ENCODE measurements at places on chromosomes 4 and X.

- DNase-seq = no peak
Measured at GRCh38 chrX:85391185-85391877, 11.9 kb upstream of the POF1B start.

GRCh38 chrX:153947009-153947769, 2.7 kb upstream of the RENBP start:
- peak; percentile 87 for DNase-seq

DNA sequence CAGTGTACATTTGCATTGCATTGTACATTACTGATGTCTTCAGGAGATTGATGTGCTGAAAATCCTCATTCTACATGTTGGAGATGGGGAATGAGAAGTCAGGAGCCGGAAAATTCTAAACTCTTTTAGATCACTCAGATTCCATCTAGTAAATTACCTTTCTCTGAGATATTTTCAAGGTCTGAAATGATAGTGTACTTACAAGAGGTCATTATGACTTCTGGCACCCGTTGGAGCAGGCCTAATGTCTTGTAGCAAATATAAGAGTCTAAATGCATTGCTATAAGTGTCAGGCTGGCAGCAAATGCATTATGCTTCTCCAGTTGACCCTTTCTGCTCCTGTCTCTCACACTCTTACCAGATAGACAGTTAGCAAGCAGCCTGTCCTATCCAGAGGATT, 692.8 kb downstream of the GRID2 start:
- no peak for DNase-seq

DNA sequence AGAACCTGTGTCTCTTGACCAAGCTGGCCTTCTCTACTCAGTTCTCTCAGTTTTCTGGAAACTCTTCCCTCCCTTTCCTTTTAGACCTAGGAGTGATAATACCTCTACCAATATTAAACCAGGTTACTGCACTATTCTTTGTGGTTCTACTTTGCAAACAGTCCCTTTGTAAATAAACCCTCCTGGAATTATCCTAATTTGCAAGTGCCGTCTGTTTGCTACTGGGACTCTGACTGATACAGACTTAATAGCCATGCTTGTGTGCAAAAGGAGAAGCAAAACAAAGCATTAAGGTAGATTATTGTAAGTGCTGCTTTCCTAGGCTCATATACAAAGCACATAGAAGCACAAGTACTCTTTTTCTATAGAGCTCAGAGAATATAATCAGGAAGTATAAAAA, 507.0 kb downstream of the INPP4B start:
- no peak for DNase-seq

DNA sequence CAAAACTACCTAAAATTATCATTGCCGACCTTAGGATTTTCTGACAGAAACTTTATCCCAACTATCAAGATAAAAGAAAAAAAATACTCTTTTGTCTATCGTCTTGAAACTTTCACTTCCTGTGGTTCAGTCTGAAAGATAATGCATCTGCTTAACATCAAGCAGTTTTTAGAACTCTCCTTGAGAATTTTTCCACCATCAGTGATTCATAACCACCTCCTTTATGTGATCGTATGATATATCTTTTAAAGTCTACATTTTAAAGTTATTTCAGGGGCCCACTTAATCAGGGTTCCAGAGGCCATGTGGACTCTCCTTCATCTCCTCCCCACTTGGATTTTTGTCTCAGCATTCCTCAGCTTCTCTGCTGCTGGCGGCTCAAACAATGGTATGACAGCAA, 272.8 kb upstream of the TENM3 start:
- no peak for DNase-seq

- DNase-seq = no peak
Measured at GRCh38 chr4:95267081-95267480, 281.7 kb downstream of the UNC5C start.

DNA sequence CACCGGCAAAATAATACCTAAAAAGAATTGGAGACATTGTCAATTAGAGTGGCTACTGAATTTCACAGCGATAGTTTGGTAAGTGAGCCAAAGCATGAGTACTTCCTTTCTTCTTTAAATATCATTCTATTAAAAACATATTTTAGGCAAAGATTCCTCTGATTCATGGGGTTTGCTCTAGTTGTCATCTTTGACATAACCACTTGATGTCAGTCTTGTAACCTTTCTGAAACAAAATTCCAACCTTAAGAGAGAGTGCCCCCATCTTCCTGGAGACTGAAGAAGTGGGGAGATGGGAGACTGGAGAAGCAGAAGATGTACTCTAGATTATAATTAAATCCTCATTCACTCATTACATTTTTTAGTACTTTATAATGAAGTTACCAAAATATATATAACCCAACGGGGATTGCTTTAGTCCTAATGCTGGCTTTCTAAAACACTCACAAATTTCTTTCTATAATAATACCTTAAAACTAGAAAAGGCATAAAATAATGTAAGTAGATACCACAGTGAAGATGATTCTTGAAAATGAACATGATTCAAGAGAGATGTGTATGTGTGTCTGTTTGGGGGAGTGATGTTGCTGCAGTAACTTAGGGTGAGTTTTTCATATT, 96.4 kb downstream of the EMCN start:
- no peak for DNase-seq

DNA sequence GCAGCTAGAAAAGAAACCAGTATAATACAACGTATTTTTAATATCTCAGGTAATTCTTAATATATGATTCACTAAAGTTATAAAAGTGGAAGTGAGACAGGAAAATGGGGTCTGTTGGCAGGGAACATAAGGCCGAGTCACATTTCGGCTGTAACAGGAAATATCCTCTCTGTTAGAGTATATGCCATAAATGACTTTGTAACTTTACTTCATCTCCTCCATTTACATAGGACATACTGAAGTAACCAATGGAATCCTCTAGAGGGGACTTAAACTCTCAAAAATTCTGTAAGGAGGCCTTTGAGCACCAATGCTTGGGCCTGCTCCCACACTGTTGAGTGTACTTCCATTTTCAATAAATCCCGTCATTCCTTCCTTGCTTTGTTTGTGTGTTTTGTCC, 71.3 kb downstream of the ANKRD17 start:
- DNase-seq = no peak

GRCh38 chr4:177403746-177404145, 38.5 kb downstream of the AGA start:
- DNase-seq = no peak

- DNase-seq = no peak
Measured at GRCh38 chr4:151114986-151115385, 15.6 kb downstream of the RPS3A start.

- no peak for DNase-seq
Measured at GRCh38 chrX:1400049-1400448, 8.1 kb upstream of the SLC25A6 start.

DNA sequence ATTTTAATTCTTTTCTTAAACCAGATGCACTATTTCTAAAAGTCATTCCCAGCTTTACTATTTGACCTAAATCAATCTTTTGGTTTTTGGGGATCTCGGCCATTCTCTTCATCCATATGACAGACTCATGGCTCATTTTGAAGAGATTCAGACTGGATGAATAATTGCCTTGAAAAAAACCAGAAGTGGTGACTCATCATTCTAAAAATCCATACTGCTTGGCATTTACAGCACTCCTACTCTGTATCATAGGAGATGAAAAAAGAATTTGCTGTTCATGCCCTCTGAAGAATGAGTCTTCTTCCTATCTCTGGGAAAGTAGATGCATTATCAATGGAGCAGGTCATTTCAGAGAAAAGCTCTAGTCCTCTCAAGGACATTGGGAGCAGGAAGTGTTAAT, 220.5 kb upstream of the RPS6KA3 start:
- DNase-seq = no peak

GRCh38 chrX:105495376-105495775, 274.9 kb upstream of the TEX13A start:
- no peak for DNase-seq

DNA sequence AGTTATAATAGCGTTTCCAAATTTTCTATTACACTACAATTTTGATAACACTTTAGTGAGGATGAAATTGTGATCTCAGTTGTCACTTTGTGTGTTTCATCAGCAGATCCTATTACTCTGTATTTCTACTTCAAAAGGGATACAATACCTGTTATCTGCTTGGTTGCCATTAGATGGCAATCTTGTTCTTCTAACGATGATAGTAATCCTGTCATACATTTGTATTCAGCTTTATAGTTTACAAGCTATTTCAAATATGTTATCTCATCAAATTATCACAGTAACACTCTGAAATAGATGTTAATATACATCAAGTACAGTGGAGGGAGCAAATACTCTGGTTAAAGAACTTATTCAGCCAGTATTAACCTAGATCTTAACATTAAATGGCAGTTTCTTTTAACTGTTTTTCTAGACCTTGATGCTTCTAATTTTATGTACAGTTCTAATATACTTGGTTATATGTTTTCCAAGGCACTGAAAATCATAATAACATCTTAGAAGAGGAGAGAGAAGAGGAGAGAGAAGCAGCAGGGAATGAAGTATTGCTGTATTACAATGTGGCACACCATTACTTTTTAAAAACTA, 292.0 kb downstream of the CCSER1 start:
- DNase-seq = no peak

- no peak for DNase-seq
Measured at GRCh38 chr4:13268165-13268564, 216.0 kb downstream of the RAB28 start.

DNA sequence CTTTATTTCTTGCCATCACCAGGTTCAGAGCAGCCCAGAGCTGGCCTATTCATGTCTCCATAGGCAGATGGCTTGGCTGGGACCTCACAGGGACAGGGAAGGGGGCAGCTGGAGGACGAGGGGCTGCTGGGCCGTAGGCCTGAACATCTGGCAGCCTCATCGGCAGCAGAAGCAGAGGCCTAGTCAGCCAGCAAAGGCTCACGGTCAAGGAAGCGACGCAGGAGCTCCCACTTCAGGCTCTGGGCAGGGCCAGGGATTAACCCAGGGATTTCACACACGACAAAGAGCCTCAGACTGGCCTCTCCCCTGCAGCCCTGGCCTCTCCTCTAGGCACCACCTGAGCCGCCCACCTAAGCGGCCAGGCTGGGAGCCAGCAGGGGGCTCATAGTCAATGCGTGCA, 46.0 kb upstream of the MAN2B2 start:
- no peak for DNase-seq

GRCh38 chrX:38313190-38313589, 14.1 kb downstream of the RPGR start:
- DNase-seq = no peak

DNA sequence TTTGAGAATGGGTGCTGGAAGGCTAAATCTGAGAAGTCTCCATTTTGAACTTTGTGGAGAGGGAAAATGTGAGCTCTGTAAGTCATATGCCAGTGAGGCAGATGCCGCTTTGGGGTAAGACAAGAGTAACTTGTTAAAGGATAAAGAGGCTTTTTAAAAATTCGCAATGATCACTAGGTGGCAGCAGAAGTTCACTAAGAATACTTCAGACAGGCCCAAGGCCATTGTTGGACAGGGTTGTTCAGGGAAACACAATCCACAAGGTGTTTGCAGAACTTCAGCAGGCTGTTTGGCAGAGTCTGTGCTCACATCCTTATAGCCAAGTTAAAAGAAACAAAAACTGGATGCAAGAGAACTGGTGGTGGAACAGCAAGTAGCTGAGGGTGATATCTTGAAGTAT, 13.7 kb upstream of the PIGA start:
- peak; percentile 17 for DNase-seq

DNA sequence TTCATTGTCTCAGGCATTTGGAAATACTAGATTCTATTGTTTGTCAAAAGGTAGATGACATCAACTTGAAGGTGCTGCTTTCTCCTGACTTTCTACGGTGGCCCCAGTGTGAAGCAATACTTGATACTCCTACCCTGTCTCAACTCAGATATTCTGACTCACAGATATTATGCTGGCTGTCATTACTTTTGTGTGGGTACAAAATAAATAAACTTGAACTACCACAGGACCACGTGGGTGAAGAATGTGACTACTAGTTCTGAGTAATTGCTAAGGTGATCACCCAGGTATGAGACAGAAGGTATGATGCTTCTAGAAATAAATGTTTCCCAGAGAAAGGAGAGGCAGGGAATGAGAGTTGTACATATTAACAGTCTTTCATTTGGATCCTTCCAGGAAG, 275.3 kb upstream of the SPOCK3 start:
- DNase-seq = no peak

GRCh38 chr4:155667222-155667567, 547 bp downstream of the GUCY1A1 start:
- DNase-seq = no peak

- peak; percentile 57 for DNase-seq
Measured at GRCh38 chrX:154542723-154543424, 3.8 kb downstream of the G6PD start.

DNA sequence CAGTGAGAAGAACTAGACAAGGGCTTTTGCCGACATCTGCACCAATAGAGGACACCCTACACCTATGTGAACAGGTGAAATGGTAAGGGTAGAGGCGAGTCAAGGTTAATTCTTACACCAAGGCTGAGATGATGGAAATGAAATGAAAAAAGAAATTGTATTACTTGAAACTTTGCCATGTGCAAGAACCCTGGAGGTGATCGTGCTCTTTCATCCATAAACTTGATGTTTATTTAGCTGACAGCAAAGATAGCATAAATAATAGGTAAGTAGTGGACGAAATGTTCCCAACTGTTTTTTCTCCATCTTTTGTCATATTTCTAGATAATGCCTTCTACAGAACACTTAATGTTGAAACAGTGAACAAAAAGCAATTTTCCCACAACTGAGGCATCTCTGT, 162.5 kb downstream of the BANK1 start:
- no peak for DNase-seq

DNA sequence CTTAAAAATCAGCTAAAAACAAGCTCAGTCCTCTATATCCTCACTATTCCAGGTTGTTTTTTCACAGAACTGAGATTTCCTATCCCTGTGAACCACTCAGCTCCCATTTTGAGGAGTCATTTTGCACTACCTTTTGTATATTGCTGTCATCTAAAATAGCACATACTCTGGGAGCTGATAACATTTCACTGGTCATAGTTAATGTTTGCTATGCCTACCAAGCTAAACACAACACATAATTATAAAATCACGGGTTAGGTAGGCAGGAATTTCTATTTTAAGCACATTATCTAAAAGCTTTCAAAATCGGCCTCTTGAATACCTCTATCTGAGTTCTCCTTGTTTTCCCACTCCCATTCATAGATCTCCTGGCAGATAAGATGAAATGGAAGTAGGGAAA, 882.0 kb upstream of the INTU start:
- DNase-seq = no peak

GRCh38 chr4:173821876-173822275, 291.8 kb upstream of the HAND2 start:
- no peak for DNase-seq

- DNase-seq = no peak
Measured at GRCh38 chrX:118345045-118345463, 852 bp upstream of the WDR44 start.

GRCh38 chr4:162469977-162470376, 306.2 kb upstream of the FSTL5 start:
- DNase-seq = no peak

- DNase-seq = no peak
Measured at GRCh38 chr4:182560358-182560757, 317.2 kb downstream of the TENM3 start.

DNA sequence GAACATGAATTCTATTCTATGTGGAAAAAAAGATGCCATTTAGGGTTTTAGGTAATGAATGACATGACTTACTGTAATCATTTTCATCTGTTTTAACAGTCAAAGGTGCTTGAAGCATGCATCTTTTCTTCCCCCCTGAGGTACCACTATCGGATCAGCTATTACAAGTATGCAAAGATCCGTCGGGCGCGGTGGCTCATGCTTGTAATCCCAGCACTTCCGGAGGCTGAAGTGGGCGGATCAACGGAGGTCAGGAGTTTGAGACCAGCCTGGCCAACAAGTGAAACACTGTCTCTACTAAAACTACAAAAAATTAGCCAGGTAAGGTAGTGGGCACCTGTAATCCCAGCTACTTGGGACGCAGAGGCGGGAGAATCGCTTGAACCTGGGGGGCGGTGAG, 241.3 kb downstream of the ARAP2 start:
- DNase-seq = no peak

Data from activated naive CD4-positive, alpha-beta T cell treated with anti-CD3 and anti-CD28 coated beads for 36 hours (primary cell).